Eye (tissue), 1 donor: ENCODE measurements at places on chromosomes 3 and 15.

- DNase-seq = peak; percentile 15
Observed at GRCh38 chr15:101481917-101482525, 7.5 kb downstream of the PCSK6 start.

- no peak for DNase-seq
Observed at GRCh38 chr15:88810446-88810845, 7.2 kb downstream of the ACAN start.

- DNase-seq = no peak
Observed at GRCh38 chr3:113714702-113715101, 18.3 kb upstream of the USF3 start.

DNA sequence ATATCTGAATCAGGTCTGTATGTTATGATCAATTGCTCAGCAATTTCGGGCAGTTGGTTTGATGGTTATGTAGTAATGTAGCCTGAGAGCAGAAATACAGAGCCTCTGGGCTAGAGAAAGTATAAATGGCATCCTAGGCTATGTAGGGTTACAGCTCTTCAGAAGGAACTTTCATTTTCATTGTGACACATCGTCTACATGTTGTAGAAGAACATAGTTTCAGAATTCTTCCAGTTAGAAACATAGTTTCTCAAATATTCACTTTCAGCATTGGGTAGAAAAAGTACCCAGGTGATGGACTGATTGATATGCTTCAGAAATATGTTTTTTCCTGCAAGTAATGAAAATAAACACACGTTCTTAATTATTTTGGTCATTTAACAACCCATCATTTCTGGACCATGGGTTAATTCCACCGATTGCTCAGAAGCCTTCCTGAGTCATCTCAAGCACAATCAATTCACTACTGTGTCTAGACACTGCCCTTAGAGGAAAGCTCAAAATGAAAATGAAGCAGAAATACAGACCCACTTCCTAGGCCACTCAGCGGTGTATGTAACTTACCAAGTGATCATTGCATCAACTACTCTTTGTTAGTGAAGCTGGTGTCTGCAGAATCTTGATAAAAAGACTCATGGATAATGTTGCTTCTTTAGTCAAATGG, 88.8 kb upstream of the TSEN2 start:
- no peak for DNase-seq

GRCh38 chr3:50422153-50422552, 62.8 kb upstream of the TMEM115 start:
- DNase-seq = no peak

DNA sequence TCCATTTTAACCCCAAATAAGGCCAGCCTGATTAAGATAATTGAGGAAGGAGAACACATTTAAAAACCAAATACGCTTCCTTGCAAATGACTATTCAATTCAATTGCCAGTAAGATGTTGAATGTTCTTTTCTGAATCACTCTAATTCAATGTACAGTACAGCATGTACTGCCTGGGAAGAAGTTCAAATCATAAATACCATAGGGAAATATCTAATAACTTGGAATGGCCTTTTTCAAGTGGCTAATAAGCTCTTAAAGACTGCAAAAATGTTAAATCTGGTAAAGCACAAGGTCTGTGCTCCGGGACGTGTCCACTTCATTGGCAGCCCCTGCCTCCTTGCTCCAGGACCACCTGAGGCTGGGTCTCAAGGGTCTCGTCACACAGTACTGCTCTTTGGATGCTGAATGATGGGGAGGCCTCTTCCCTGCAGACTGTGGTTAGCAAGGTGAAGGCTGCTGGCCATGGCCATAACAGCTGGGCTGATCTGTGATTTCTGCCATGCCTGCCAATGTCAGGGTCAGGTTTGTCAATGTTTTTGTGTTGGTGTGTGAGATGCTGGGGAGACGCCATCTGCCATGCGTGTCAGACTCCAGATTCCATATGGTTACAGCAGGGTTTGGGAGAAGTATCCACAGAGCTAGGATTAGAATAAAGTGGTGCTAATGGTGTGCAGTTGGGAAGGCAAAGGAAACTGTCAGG, 300.5 kb downstream of the ADAMTS17 start:
- no peak for DNase-seq

DNA sequence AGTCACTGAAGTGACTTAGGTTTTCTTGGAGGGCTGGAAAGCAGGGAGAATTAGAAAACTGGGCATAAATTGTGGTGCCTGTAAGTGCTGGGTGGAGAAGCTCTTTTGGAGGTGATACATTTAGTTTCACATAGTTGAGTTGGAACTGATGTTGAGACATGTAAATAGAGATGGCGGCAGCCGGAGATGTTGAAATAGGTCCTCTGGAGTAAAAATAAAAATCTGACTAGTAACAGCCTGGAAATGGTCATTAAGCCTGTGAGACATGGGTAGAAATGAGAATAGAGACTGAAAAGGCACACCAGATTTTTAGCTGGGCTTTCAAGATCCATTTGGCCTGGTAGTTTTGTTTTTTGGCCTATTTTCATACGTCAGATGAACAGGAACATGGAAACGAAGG, 2.9 kb upstream of the NIT2 start:
- DNase-seq = no peak

GRCh38 chr3:64625381-64625780, 62.4 kb downstream of the ADAMTS9 start:
- DNase-seq = no peak

DNA sequence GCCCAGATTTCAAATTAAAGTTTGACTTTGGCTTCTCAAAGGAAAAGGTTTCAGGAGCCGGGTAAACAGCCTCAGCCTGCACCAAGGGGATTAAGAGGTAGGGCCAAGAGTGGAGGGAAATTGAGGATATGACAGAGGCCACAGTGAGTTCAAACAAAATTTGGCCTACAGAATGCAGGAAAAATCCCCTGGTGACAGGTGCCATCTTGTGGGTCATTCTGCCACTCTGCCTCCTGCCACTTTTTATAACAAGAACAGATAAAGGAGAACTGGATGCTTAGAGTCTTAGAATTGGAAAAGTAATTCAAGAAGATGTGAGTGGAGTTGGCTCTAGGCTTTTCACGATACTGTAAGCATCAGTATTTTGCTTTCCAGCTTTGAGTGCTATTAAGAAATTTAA, 253.2 kb downstream of the NR2F2 start:
- DNase-seq = no peak

- DNase-seq = no peak
Observed at GRCh38 chr3:121834157-121834670, 646 bp downstream of the IQCB1 start.

- DNase-seq = no peak
Observed at GRCh38 chr3:139473155-139473771, 3.1 kb downstream of the RBP2 start.

GRCh38 chr15:33068007-33068481, 126.5 kb downstream of the FMN1 start:
- DNase-seq = peak; percentile 34

DNA sequence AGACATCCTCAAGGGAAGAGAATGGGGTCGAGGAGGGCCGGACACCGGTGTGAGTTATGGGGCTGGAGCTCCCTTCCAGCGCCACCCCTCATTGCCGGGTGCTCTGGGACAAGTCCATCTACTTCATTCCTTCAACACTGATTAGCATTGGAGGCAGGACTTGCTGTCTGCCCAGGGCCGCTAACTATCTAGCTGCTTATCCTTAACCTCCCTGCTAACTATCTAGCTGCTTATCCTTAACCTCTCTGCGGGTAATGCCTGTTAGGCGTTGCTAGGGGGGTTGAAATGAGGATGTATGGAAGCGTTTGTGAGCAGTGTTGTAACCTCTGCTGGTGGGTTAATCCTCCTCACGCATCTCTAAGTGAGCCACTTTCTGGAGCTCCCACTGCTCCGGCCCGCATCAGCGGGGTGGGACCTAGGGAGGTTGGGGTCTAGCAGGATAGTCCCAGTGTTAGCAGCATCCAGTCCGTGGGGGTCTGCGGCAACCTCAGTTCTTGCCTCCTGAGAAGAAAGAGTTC, 10.9 kb upstream of the CHAC1 start:
- DNase-seq = peak; percentile 53

GRCh38 chr3:195697582-195698324, 23.0 kb upstream of the MUC20 start:
- DNase-seq = peak; percentile 57

DNA sequence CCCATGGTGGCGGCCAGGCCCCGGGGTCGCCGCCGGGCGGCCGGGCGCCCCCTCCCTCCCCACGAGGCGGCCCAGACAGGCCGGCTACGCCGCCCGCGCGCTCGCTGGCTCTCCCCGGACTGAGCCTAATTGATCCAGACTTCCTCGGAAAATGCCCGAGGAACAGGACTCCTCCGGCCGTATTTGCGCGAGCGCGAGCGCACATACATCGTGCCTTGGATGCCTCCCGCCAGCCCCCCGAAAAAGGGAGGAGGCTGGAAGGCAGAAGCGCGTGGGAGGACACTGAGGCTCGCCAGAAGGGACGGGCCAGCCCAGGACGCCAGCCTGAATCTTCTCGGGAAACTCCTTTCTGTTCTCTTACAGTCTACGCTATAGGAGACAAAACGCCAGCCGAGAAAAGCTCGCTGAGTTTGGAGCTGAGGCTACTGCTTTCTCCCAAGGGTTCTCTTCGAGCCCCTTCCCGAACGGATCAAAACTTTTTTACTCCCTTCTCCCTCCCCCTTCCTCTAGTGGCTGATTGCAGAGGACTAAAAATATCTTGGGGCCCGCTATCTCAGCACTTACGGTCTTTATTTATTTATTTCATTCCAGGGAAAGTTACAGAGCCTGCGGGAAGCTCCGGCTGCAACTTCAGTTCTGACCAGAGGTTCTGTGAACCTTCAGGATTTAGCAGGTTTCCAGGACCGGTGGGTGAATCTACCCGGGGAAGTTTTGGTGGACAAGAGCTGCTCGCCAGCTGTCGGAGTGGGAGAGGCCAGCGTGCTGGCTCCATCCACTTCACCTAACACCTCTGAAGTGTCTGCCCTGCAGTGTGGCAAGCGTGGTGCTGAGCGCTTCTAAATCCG, at the start of gene PDZRN3:
TSS of gene PDZRN3 (minus strand) at position 121 of the 845 bp plus-strand sequence.
- DNase-seq = peak; percentile 94

DNA sequence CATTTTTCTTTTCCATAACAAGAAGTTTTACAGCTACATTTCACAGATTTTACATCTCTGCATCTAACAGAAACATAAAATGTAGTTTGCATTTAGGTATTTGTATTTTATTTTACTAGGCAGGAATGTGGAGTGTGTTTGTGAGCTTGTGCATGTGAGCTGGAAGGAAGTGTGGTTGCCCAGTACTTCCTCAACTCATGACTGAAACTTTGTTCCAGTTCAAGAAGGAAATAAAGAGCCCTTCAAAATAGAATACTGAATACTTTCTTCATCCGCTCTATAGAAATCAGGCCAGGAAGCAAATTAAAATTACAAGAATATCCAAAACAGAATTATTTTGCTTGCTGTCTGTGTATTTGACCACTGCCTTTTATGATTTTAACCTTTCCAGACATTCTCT, 81.3 kb downstream of the CHL1 start:
- DNase-seq = no peak

DNA sequence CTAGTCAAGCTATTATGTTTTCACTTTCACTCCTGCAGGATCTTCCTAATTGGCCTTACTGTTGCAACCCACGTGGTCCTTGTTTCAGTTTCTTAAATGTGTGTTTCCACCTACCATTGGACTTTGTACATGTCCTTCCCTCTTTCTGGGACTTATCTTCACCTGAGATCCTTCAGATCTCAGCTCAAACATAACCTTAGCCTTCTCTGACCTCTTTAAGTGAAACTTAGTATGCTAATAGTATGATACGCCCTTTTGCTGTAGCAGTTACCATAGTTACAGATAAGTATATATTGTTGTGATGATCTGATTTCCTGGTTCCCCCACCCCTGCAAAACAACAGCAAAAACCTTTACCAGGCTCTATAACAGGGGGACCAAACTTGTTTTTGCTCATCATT, 35.2 kb downstream of the U2SURP start:
- no peak for DNase-seq

DNA sequence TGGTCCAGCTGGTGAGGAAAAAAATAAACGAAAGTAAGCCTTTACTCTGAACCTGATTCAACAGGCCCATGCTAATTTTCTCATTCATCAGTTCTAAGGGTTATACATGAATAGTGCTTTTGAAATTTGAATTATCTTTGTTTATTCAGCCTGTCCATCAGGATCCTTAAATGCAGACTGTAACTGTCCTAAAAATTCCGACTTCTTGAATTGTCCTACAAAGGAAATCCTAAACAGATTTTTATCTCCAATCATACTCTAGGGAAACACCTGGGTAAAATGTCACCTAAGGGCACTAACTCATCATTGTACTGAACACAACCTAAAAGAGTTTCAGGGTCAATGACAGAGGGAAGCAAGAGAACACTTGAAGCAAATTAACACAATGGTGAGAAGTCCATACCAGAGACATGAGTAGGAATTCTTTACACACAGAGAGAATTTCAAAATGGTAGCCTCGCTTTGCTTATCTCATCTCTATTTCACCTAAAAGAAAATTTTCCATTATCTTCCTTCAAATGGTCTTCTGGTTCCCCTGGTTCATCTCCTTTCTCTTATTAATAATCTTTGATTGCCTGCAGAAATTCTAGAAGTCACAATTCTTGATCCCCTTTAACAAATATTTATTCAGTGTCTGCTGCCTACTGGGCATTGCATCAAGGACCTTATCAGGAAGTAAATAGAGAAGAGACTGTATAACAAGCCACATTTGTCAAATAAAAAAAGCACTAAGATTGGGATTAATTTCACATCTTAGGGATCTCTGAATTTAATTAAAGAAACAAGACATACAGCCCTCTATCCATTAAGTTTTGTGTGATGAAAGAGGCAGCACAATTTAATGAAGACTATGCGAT, 182.7 kb downstream of the MEIS2 start:
- DNase-seq = no peak

DNA sequence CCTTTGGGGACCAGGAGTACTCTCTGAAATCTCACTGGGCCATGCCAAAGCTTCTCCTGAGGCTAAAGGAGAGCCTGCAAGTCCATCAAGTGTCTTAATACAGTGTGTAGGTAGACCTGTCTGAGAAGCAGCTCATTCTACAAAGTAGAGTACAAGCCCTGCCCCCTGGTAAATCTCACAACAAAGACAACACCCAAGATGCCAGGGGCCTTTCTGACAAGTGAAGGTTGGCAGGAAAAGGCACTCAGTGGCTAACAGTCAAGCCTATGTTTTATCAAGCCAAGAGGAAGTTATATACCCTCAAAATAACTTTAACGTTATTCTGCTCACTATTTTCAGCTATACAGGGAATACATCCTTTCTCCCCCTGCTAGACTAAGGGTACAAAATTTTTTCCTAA, 58.3 kb downstream of the NMNAT3 start:
- DNase-seq = no peak

DNA sequence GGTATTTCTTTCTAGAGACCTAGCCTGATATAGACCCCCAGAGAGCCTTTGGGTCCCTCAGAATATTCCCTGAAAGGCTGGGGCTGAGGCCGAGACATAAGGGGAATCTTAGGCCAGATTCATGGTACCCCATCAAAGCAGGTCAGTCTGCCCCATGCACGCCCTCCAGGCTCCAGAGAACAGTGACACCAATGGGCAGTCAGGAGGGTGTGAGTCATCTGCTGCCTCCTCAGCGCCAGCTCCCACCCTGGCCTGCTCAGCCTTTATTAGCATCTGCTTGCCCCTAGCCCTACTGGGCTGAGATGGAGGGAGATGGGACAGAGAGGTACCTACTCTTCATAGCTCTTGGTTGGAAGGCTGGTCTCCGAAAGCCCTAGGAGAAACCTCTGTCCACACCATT, 14.3 kb upstream of the CAMKV start:
- DNase-seq = no peak

- DNase-seq = no peak
Observed at GRCh38 chr3:99472385-99472784, 166.0 kb upstream of the COL8A1 start.
